Activated T-cell treated with anti-CD3 and anti-CD28 coated beads, Interleukin-2, amount 50 U/mL, for 1 hour (primary cell): ENCODE measurements at places on chromosomes 1 and 21.

DNA sequence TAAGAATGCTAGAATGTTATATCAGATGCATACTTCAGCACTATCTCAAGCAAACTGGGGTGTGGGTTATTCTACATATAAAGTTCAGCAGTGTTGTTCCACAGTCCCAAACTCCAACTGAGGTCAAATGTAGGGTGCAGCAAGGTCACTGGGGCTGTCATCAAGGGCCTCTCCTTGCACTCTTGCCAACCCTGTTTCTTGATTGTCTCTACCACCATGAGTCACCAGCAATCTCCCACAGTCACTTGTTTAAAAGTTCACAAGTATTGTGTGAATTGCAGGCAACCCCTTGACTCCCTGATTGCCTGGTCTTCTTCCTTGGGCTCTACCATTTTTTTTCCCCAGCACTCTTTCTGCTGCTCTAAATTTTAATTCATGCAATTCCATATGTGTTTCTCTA lies 10.6 kb downstream of the METTL18 start:
- DNase-seq: no peak

- no peak for DNase-seq
Measured at GRCh38 chr1:95237981-95238703, 4.1 kb downstream of the RWDD3 start.

GRCh38 chr21:34836103-34836932 lies 167.5 kb downstream of the CLIC6 start:
- no peak for DNase-seq

GRCh38 chr1:40664791-40665190 lies 691 bp downstream of the RIMS3 start:
- no peak for DNase-seq

DNA sequence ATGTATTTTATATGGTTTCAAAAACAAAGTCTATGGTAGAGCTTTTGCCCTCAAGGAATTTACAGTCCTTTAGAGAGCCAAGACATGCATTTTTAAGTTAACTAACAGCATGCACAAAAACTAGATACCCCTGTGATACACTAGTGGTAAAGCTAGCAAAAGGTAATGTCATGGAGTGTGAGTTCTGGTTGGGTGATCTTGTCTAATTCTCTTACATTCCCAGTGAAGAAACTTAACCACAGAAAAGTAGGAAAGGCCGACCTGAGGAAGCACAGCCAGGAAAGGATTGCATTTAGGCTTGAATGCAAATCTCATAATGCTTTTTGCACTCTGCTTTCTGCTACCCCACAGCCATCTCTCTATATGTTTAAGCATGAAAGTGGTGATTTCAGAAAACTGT lies 202.2 kb downstream of the ROR1 start:
- no peak for DNase-seq

DNA sequence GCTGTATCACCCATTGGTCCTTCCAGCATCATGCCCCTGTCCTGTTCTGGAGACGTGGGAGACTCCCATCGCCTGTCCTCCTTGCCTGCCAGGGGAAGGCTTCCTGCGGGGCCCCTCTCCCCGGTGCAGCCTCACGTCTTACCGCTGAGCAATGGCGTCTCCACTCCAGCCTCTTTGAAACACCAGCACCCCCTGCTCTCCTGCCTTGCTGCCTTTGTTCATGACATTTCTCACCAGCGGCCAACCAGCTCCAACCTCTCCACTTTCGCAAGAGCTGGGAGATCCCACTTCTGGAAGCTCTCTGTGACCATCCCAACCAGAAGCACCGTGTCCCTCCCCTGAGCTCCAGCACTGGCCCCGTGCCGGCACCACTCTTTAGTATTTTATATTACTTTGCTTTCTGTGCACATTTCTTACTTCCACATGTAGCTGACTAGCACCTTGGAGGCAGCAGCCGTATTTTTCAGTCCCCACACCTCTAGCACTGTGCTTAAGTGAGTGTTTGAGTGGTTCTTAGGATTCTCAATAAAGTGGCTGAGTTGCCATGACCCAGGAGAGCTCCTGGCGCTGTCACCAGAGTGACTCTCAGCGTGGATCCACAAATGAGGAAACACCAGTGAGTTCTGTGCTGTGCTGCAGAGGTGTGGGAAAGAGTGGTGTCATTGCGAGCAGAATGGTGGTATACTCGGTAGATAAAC lies 83.5 kb downstream of the ATP5PO start:
- no peak for DNase-seq

GRCh38 chr1:160567858-160568682 lies 11.2 kb downstream of the CD84 start:
- peak; percentile 63 for DNase-seq

DNA sequence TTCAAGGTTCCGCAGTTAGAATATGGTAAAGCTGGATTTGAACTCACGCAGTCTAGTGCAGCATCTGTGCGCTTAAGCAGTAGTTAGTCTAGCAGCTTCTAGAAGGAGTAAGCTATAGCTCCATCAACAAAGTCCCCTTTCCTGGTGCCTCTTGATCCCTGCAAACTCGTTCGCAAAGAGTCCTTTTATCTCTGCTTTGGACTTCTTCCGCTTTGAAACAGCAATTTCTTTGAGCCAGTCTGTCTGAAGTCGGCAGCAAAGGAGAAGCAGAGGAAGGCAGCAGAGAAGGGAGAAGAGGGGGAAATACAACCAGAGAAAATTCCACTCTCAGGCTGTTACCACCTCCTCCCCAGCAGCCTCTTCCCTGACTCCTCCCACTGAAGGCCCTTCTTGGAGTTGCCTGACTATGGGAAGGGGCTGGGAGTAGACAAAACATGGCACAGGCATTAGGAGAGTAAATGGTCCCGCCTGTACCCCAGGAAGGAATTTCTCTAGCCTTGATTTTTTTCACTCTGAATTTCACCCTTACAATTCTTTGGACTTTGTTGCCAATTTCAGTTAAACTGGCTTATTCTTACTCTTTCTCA lies 25.9 kb downstream of the HSD3B2 start:
- no peak for DNase-seq

- DNase-seq: no peak
Measured at GRCh38 chr1:14715802-14716201, 117.3 kb downstream of the KAZN start.

DNA sequence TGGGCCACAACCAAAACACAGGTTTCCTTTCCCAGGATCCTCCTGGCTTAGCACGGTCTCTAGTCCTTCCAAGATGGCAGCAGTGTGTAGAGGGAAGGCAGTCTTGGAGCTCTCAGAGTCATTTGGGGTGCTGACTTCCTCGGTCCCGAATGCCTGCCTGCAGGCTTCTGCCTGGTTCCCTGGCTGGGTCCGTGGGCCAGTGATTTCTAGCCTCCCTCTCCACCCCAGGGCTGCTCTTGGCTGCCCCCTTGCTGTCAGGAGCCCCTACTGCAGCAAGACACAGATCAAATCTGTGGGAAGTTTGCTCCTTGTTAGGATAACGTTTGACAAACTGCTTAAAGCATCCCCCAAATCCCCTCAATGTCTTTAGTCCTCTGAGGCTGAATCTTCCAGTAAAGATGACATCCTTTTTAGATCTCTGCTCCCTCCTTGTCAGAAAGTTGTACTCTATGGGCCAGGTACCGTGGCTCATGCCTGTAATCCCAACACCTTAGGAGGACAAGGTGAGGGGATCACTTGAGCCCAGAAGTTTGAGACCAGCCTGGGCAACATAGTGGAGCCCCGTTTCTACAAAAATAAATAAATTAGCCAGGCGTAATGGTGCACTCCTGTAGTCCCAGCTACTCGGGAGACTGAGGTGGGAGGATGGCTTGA lies 272.5 kb downstream of the RRAGC start:
- peak; percentile 65 for DNase-seq
